KG1 (cell line): ENCODE measurements at places on chromosomes 3 and 15.

DNA sequence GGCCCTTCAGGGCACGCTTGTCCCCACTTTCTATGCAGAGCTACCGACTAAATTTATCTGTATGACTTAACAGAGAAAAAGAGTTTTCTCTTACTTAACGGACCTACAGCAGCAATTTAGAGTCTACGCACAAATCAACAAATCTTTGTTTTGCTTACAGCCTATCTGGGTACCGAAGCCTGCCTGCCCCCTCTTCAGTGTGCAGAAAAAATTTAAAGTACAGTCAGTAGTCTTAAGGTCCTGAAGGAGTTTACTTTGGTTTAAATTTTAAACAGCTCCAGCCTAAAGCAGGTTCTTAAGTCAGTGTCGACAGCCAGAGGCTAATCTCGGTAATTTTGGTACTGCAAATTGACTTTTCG lies 570 bp downstream of the SACM1L start:
- no peak for DNase-seq

DNA sequence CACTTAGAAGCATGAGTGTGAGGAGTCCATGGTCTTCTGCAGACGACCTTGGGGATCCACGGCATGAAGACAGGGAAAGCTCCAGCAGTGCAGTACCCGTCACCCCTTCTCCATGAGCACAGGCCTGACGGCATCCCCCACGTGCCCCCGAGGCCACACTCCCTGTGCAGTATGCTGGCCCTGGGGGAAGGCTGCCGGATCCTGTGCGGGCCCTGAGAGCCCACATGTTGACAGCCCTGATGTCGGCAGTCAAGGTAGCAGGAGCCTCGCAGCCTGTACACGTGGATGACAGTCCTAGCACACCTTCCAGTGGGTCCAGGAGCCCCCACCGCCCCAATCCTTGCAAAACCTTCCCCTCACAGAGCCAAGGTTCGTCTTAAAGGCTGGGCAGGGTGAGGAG lies 195.3 kb downstream of the ATP10A start:
- DNase-seq, result no peak

- DNase-seq, result no peak
Observed at GRCh38 chr3:141659821-141660613, 78.1 kb upstream of the RNF7 start.

DNA sequence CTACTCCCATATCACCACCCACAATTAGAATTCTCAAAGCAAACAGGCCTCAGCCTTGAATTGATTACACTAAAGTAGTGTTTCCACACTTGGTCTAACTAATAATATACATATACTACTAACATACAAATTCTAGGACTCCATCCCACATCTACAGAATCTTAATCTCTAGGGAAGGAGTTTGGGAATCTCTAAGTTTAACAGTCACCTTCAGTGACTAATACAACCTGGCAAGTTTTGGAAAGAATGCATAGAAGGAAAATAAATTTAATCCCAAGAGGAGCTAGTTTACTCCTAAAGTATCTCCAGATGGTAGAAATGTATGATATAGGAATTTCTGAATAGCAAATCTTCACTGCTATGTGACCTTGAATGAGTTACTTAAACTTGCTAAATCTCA lies 9.1 kb downstream of the CLPX start:
- no peak for DNase-seq

DNA sequence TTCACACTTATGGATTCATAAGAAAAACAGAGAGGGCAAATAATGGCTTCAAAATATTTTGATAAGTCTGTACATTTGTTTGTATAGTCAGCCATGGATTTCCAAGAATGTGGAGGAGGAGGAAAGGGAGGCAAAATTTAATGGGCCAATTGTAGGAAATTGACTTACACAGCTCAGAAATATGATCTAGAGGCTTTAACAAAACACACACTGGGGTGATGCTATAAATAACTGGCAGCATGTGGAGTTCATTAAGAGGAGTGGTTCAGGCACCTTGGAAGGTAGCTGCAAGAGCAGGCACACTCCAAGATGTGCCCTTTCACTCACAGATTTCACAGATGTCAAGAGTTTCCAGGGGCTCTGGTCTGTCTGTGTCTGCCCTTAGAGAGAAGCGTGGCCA lies 193.4 kb upstream of the RASGRP1 start:
- DNase-seq, result no peak

- no peak for DNase-seq
Observed at GRCh38 chr15:74525945-74526344, 15.1 kb upstream of the ARID3B start.

DNA sequence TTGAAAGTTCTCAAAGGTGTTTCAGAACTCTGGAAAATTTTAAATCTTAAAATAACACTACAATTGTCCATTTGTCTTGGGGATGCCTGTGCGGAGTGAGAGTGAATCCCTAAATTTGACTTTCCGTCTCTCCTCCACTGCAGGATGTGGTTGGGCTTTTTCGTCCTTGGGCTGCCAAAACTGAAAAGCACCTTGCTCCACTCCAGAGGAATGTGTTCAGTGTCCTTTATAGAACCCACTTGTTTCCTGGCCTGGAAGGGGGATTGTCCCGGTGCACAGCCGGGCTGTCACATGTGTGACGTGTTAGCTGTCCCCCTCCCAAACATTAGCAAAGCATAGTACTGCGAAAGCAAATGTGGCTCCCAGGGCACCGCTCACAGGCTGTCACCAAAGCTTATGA lies 69.6 kb upstream of the ATP10A start:
- DNase-seq, result no peak

DNA sequence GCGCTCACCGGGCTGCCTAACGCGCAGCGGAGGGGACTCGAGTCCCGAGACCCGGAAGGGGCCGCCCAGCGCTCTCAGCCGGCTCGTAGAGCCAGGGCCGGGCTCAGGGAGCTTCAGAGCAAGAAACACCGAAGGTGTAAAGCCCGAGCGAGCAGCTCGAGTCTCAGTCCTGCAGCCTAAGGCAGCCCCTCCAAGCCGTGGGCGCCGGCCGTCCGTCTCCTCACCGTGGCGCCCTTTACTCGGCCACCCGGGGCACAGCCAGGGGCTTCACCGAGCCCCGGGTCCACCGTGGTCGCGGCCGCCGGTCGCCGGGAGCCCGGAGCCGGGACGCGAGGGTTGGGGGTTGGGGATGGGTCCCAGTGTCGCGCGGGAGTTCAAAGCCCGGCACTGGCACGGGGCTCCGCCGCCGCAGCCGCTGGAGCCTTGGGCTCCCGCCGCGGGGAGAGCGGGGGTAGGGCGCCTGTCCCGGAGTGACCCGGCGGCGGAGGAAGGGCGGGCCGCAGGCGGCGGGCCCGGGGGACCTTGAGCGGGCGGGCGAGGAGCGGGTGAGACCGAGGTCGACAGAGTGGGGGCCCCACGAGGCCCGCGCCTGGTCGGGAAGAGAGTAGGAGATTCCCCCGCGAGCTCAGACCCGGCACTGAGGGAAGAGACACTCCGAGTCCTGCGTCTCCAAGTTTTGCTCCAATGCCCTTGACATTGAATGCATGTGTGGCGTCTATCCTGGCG lies 26.9 kb upstream of the THRB start:
- no peak for DNase-seq

- no peak for DNase-seq
Observed at GRCh38 chr3:8519156-8519555, 17.5 kb downstream of the LMCD1 start.

DNA sequence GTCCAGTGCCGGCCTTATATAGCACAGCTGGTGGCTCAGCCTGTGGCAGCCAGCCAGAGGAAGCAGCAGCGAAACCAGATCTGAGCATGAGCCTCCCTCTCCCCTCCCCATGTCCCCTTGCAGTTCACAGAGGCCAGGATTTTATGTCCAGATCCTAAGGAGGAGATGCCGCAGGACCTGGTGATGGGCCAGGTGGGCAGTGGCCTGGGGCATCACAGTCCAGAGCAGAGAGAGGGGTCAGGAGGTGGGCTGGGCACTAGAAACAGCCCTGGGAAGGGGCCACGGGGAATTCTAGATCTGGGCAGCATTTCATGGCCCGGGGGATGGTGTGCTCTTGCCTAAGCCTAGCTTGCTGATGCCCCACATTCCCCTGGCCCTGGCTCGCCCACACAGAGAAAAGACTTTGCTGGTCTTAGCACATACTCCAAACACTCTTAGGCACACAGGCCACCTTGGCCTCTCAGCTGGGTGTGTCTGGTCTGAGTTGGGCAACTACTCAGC lies 259 bp upstream of the CILP start:
- no peak for DNase-seq

DNA sequence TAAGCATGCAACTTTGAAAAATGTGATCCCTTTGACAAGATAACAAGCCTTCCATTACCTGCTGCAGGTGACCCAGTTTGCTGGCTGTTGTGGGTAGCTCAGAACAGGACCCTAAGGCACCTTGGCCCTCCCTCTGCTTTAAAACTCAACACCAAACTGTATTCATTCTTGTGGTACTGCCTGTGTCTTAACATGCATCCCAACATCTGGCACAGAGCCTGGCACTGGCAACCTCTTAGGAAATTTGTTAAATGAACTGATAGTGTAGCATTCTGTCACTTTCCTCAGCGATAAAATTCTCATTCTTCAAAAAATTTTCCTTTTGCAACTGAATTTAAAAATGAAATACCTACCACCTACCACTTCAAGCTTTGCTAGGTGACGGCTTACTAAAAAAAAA lies 287.3 kb upstream of the ADAMTS9 start:
- DNase-seq, result no peak

DNA sequence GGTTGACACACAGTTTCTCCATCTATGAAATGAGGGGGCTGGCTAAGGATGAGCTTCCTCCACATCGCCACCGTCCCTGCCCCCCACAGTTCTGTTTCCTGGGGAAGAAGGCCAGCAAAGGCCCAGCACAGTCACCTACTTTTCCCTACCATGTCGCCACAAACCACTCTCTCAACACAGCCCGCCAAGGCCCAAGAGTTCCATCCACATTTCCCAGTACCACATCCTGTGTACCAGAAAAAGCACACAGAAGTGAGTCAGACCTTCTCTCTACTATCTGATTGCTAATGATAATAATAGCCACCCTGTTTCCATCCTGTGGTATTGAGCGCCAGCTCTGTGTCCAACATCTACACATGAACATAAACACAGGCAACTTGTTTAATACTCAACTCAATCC lies 30.3 kb upstream of the C15orf39 start:
- DNase-seq, result peak; percentile 58

GRCh38 chr15:75955720-75956119 lies 52.0 kb downstream of the FBXO22 start:
- no peak for DNase-seq

GRCh38 chr3:136778865-136779264 lies 26.7 kb upstream of the STAG1 start:
- no peak for DNase-seq

GRCh38 chr3:157718800-157719199 lies 215.6 kb upstream of the VEPH1 start:
- no peak for DNase-seq

DNA sequence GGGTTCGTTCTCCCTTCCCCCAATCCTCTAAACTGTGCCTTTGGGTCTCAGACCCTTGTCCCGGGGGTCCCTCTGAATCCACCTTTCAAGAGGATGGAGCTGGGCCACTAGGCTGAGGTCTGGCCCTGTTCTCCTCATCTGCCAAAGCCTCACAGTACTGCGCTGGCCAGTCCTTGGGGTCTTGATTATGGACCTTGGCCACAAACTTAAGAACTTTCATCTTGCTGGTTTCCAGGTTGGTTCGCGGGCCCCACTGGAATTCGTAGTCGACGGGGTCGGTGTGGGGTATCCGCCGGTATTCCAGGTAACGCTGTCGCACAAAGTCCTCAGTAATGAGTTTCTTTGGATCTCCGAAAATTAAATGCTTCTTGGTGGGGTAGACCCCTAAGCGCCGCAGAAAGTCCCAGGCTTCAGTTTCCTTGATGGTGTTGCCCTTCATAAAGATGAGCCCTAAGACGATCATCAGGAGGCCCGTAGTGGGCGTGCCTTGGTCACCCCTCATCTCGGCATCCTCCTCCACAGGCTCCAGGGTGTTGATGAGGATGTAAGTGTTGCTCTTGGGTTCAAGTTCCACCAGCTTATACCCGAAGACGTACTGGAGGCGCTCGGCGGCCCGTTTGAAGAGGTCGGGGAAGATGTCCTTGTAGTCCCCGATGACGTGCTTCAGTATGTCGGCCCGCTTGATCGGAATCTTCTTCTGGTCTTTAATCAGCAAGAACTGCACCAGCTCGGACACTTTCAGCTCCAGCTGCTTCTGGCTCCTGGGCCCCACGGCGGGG lies 727 bp downstream of the NSMCE3 start:
- no peak for DNase-seq

GRCh38 chr3:66993082-66993481 lies 5.0 kb upstream of the KBTBD8 start:
- DNase-seq, result no peak

GRCh38 chr3:129506231-129506742 lies 22.2 kb upstream of the RHO start:
- DNase-seq, result no peak

DNA sequence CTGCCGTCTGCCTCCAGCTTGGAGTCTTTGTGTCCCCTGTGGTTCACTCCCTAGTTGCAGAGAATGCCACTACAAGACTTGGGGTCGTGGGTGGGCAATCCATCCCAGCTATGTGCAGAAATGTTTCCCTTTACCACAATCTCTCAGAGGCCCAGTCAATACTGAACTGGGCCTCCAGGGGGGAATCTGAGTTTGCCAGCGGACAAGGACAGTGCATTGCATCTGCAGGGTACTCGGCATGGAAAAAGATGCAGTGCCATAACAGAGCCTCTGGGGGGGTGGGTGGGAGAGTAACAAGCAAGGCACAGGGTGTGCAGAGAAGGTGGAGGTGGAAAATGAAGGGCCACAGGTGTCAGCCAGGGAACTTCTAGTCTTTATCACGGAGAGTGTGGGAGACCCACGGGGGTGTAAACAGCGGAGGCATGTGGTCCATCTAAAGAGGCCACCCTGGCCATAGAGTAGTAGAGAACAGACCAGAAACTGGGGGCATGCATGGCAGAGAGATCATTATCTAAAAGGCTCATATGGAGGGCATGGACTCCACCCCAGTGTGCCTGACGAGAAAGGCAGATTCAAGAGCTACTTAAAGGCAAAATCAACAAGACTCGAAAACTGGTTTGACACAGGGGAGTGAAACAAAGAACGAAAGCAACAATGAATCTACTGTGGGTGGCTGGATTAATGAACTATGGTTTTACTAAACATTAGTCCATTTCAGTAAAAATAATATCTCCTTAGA lies 182.4 kb downstream of the ANXA2 start:
- no peak for DNase-seq

DNA sequence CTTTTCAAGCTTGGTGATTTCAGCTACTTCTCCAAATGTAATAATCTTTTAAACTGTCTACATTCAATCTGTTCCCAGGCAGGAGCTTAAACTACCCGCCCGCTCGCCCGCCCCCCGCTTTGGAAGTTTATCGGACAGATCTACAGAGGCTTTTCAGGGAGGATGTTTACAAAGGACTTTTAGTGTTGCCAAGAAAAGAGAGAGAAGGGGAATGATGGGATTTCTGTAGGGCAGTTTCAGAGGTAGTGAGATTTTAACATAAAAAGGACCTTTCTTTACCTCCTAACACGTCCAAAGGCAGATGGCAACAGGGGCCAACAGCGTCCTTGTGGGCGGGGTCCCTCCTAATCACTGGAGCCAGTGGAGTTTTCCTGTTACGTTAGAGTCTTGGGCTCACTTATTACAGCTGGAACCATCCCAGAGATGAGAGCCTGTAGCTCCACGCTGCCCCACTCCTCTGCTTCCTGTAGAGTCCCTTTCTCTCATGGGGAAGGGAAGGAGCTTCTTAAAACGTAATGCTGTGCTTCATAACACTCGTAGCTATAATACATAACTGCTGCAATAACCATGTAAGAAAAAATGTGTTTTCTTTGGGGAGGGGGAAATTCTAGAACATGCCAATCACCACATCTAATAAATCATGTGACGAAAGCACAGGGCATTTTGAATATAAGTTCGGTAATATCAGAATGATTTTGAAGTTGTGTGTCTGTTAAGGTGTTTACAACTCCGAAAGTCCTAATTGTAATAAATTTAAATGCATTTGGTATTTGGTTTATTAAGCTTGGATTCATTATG lies 30.9 kb downstream of the HES1 start:
- DNase-seq, result no peak
